Foreskin fibroblast (primary cell): ENCODE measurements at places on chromosomes 2 and 18.

GRCh38 chr2:71665168-71666093 lies 212.1 kb downstream of the DYSF start:
- no peak for DNase-seq

- DNase-seq, result no peak
These were observed 459.2 kb upstream of the ACVR2A start for GRCh38 chr2:147385600-147385999.

GRCh38 chr18:53135654-53136053 lies 795.7 kb downstream of the DCC start:
- no peak for DNase-seq

DNA sequence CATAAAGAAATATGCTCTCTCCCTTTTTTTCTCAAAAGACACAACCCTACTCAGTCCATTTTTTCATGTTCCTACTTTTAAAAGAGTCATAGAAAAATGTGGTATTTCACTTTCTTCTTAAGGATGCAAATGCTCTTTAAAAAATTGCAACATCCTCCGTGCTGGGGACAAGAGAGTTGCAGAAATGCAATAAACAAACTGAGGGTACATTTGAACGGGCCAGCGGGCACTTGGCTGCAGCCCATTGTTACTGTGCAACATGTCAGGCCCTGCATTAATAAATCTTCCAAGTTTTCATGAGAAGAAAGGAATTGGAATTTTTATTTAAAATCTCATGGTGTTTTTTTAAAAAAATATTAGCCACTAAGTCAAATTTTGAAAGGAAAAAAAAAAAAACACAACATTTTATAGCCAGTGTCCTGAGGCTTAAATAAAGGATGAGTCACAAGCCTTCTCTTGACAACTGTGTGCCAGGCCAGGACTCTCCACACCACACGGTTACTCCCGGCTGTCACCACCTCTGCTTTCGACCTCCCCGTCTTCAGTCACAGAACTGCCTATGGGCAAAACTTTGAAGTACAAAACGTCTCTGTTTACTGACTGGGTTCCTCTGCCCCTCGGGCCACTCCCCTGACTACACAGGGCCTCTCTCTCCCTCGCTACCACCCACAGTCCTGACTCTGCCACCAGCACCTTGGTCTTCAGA lies 57.5 kb upstream of the MFF start:
- DNase-seq, result peak; percentile 40

GRCh38 chr2:207796585-207797350 lies 27.1 kb upstream of the FZD5 start:
- no peak for DNase-seq

- DNase-seq, result peak; percentile 4
These were observed 142.8 kb downstream of the NDUFA10 start for GRCh38 chr2:239882331-239882732.

DNA sequence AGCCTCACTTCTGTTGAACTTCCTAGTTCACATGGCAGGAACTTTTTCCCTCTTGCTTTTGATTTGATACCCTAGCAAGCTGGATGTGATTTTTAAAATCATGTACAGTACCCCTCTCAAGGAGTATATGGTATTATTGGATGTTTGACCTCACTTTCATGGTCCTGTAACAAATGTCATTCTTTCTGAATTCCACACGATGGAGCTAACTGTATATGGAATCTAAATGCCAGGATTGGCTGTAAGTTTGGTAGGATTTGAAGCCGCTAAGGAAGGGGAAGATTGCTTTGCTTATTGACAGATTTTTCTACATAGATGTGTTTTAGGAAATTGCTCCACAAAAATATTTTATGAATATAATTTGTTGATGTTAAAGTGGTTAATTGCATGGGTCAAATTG lies 18.3 kb downstream of the MAIP1 start:
- peak; percentile 32 for DNase-seq

- no peak for DNase-seq
These were observed 80.3 kb downstream of the OSBPL1A start for GRCh38 chr18:24317370-24317769.

- peak; percentile 16 for DNase-seq
These were observed 47.8 kb downstream of the ZNF804A start for GRCh38 chr2:184646177-184646576.

- DNase-seq, result no peak
These were observed 186.6 kb downstream of the RAB3GAP1 start for GRCh38 chr2:135238651-135239050.

DNA sequence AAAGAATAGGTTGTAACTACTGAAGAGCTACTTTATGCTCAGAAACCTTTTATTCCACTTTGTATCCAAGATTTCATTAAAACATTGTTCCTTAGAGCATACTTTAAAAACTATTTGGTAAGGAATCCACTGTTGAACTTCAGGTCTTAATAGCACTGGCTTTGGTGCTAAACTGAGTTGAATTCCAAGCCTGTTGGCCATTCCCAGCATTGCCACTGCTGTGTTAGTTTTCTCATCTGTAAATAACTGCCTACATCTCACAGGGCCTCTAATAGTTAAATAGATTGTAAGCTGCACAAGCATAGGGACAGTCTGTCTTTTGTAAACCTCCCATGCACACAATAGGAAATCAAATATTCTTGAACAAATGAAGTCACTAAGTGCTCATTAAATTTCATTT lies 86.6 kb downstream of the ORC4 start:
- DNase-seq, result no peak

- DNase-seq, result peak; percentile 93
These were observed 3.5 kb downstream of the ACSL3 start for GRCh38 chr2:222864296-222864695.

- no peak for DNase-seq
These were observed 85.3 kb downstream of the NPAS2 start for GRCh38 chr2:100905132-100905805.

GRCh38 chr18:71304856-71305255 lies 1016.0 kb downstream of the SOCS6 start:
- DNase-seq, result no peak

DNA sequence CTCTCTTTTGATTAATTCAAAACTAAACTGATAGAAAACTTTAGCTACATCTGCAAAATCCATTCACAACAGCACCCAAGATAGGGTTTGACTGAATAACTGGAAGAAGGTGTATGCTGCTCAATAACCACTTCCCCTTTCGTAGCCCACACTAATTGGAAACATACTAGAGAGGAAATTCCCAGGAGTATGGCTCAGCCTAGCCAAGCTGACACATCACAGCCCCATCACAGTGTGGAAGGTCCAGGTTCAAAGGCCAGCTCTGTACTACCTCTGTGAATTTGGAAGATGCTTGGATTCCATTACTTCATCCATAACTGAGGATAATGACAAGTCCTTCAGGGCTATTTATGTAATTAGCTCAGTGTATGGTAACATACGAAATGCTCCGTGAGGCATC lies 185.4 kb downstream of the FBXO15 start:
- DNase-seq, result peak; percentile 95

GRCh38 chr2:434625-435024 lies 146.7 kb upstream of the ALKAL2 start:
- no peak for DNase-seq

DNA sequence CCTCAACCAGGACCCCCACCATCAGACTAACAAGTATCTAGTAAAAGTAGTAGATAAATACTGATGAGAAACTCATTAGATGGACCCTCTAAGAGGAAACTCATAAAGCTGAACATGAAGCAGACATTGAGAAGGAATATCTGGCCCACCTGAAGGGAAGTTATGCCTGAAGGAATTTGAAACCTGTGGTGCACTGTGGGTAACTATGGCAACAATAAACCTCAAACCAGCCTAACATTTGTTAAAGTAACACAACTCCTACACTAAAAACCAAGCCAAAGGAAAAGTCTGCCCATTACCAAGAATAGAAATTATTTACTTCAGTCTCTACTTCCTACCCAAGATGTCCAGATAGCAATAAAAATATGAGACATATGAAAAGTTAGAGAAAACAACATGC lies 43.4 kb downstream of the KIAA1328 start:
- DNase-seq, result no peak

GRCh38 chr2:196170213-196170605 lies 1.2 kb downstream of the STK17B start:
- DNase-seq, result no peak

GRCh38 chr2:240461471-240462072 lies 26.1 kb downstream of the GPC1 start:
- DNase-seq, result no peak

DNA sequence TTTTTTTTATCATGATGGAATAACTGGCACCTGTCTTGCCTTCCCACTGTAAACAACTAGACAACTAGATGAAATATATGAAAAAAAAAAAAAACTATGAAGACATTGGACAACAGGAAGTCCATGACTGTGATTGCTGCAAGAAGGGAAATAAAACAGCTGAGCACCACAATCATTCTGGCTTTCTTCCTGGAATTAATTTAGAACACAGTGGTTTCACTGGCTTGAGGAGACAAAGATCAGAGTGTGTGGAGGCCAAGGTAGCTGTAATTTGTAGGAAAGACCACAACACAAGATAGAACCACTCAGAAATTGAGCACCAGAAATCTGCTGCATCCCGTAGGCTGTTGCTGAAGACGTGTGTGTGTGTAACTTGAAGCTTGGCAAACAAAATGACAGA lies 121.1 kb upstream of the PID1 start:
- peak; percentile 49 for DNase-seq

- peak; percentile 88 for DNase-seq
These were observed 83.8 kb downstream of the CLHC1 start for GRCh38 chr2:55148269-55148668.

- DNase-seq, result no peak
These were observed 128.0 kb upstream of the REV1 start for GRCh38 chr2:99617811-99618210.

DNA sequence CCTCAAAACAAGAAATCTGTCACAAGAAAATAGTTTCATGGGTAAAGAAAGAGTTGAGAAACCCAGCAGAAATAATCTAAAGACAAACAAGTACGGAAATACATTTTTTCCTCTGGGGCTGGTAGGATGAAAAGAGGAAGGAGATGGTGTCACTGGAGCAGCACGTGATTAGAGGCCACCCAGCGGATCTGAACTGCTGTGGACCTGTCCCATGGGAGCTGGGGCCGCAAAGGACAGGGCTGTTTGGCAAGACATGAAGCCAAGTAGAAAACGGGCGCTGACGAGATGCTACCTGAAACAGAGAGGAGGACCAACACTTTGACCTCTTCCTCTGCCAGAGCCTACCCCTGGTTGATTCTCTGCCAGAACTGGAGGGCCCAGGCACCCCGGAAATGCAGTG lies 295.4 kb upstream of the ATP5MC3 start:
- no peak for DNase-seq

DNA sequence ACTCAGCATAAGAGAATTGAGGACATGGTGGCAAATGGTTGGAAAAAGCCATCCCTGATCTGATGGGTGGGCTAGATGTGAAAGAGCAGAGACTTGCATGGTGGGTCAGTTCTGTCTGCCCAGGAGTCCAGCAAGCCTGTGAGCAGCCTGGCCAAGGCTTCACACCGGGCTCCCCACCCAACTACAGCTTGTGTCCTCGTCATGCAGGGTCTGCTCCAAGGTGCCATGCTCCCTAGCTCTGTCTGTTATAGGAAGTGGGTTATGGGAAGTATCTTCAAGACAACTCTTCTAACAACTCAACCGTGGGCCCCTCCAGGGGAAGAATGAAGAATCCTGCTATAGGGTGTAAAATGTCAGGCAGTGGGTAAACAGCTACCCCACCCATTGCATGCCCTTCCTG lies 97.4 kb downstream of the ADD2 start:
- DNase-seq, result no peak
